ENCODE measurements at places on chromosomes 3 and 15.

GRCh38 chr3:29186131-29186599 lies 94.7 kb upstream of the RBMS3 start:
- DNase-seq = no peak

DNA sequence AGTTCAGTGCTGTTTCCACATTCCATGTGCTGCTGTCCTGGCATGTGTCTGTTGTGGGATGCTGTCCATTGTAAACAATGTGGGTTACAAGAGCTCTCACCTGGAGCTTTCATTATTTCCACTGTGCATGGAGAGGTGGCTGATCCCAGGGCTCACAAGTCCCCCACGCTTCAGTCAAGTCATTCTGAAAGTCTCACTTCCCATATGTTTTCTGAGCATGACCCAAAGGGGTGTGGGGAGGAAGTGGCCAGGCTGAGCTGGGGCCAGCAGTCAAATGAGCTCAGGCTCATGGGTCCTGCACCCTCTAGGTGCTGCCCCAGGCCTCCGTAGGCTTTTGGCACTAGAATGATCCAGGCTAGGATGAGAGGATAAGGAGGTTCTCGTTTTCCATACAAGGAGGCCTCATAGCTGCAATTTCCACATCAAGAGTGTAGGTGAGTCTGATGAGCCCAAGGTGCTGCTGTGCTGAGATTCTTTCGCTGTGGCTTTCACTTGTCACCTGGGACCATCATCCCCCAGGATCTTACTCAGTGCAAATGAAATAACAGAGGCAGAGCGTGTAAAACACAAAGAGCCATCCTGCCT lies 22.0 kb downstream of the STARD5 start:
- no peak for DNase-seq

DNA sequence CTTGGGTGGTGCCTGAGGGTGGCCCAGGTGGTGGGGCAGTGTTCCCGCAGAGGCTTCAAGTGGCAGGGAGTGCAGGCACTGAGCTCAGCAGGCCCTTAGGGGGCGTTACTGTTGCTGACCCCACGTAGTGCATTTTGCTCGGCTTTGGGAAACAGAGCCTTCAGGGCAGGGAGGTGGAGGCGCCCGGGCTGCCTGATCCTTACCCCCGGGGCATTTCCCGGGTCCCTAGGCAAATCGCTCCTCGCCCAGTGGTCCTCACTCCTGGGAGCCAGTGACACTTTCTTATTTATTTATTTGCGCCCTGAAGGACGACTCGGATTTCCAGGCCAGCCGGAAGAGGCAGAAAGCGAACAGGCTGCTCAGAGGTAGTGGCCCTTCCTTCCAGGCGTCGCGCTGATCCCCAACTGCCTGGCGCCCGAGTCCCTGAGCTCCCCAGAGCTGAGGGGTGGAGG lies 10.1 kb upstream of the FOXB1 start:
- DNase-seq = peak; percentile 48

- no peak for DNase-seq
Observed at GRCh38 chr3:63984391-63984790, 38.9 kb downstream of the PSMD6 start.

DNA sequence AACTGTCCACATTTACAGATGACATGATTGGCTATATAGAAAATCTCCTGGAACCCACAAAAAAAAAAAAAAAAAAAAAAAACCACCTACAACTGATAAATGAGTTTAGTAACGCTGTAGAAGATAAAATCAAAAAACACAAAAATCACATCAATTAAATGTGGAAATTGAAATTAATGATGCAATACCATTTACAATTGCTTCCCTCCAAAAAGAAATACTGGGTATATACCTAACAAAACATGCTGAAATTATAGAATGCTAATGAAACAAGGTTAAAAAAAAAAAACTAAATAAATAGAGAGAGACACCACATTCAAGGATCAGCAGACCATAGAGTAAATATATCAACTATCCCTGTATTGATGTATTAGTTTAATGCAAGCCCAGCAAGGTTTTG lies 215.7 kb downstream of the ULK4 start:
- no peak for DNase-seq

- no peak for DNase-seq
Observed at GRCh38 chr3:18988614-18989229, 159.6 kb upstream of the KCNH8 start.

GRCh38 chr3:151268267-151269235 lies 9.8 kb downstream of the P2RY14 start:
- DNase-seq = no peak

GRCh38 chr3:21505711-21506460 lies 245.1 kb downstream of the ZNF385D start:
- DNase-seq = no peak

DNA sequence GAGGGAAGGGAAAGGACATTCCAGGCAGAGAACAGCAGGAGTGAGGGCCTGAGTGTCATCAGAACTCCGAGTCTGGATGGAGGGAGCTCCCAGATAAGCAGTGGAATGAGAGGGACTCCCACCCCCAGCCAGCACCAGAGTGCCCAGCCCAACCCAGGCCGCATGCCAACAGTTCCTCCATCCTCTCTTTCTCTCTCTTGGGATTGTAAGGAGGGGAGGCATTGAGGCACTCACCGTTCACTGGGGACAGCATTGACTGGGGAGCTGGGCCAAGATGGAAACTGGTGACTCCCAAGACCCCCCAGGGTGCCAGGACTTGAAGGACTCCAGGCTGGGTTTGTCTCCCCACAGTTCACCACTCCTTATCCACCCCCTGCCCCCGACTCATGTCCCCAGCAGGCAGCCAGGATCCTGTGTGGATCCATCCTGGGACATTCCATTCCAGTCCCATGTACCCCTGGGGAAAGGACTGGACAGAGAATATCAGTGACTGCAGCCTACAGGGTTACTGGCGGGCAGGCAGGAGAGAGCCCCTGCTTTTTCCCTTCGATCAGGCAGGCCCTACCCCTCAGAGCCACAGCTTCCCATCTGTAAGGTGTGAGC lies 15.7 kb downstream of the PTH1R start:
- DNase-seq = no peak

DNA sequence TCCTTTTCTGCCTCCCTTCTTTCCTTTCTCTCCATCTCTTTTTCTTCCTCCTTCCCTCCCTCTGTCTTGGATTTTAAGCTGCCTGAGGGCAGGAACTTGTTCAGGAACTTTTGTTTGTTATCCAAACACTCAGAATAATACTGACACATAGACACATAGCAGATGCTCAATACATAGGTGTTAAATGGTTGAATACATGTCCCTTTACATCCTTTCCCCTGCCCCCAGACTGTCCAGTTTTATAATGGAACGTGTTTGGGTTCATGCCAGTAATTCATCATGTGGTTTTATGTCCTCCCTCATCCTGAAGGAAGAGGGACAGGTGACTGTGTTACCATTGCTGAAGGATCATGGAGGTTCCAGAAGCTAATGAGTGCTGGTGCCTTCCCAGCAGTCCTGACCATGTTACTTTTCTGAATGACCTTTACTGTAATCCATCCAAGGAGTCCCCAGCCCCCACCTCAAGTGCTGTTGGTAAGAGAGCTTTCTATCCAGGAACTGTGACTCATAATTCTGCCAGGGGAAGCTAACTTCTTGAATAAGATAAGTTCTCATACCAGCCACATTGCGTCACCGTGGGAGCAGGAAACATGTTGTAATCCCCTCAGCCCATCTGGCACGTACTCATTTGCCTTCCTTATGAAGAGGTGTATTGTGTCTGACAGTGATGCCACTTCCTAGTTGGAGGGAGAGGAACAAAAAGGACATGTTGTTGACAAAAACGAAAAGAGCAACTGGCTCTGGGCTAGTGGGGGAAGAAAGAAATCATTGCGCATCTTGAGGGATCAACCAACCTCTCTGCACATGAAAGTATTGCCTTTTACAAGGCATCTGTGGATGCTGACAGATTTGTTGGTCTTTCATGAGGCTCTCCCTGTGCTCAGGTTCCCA lies 52.4 kb downstream of the IL1RAP start:
- DNase-seq = no peak

DNA sequence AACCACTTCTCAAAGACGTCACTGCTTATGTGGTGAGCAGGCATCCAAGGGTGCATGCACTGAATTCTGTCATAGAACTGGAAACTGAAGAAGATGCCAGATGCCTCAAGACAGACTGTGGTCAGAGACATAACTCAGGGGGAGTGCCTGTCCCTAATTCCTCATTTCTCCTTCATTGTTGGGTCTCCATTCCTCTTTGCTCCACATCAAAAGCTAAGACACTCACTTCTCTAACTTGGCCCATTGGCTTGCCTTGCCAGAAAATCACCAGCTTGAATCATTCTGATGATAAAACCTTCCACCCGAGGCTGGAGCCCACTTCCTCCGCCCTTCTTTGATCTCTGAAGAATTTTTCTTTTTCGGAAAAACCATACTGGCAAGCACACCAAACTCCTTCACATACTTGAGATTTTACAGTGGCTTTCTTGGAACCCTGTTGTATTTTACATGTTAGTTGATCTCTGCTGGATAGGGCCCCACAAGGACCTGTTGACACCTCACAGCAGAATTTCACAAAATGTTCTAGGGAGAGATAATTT lies 69.9 kb downstream of the COL8A1 start:
- DNase-seq = no peak

DNA sequence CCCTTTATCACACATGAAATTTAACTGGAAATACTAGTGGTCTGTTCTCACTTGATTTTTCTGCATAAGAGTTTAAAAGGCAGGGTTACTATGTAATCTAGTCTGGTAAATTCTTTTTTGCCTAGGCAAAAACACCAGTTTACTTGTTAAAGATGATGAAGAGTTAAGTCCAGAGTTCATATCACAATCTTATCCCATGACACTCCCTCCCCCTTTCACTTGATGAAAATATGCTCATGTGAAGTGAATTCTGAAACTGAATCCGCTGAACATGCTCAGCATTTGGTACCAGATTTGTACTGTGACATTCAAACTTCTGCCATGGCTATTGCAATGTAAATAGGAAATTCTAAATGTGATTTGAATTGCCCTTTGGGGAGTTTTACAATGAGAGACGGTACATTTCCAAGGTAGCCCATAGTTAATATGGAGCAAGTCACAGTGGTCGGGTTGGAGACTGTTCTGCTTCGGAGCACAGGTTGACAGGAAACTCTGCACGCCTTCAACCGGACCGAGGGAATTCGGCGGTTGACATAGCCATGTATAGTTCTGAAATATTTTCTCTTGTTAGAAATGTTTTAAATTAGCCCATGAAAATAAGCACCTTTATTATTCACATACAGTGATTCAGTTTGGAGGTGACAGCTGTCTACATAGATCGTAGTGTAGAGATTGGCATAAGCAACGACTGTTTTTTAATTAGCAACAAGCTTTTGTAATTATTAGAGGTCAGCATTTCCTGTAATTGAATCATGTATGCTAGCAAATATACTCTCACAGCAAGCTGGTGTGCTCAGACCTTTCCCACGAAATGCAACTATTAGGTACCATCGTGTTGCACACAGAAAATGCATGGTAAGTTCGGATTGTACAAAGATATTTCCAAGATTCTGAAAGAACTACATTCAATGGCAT lies 768.6 kb upstream of the GOLIM4 start:
- no peak for DNase-seq

DNA sequence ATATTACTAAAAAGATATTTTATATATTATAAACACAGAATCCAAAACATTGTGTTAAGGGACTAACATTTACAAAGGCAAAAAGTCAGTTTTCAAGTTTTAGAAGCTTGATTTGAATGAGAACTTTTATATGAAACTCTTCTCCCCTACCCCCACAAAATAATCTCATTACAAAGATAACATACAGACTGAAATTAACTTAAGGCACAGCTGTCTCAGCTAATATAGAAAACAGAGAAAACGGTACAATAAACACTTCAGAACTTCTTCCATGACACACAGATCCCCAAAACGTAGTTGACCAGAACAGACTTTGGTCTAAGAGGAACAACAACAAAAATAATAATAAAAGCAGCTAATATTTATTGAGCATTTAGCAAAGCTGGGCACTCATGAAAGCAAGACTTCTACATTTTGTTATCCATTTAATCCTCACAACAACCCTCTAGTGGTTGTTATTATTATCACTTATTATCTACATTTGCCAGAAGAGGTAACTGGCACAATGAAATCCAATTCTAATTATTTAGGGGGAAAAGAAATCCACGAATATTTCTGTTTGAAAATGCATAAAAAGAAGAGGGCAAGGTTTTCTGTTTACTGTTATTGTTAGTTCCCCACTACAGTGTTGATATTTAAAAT lies 68.1 kb downstream of the PFN2 start:
- no peak for DNase-seq

DNA sequence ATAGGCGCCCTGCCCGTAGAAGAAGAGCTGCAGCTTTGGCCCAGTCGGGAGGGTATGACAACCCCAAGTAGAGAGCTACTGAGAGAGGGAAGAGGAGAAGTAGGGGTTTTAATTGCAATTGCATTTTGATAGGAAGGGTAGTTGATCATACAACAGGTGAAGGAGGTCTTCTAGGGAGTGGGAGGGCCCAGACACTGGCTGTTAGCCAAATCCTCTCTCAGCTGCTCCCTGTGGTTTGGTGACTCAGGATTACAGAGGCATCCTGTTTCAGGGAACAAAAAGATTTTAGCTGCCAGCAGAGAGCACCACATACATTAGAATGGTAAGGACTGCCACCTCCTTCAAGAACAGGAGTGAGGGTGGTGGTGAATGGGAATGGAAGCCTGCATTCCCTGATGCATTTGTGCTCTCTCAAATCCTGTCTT lies 408.9 kb upstream of the THBS1 start:
- DNase-seq = peak; percentile 20

DNA sequence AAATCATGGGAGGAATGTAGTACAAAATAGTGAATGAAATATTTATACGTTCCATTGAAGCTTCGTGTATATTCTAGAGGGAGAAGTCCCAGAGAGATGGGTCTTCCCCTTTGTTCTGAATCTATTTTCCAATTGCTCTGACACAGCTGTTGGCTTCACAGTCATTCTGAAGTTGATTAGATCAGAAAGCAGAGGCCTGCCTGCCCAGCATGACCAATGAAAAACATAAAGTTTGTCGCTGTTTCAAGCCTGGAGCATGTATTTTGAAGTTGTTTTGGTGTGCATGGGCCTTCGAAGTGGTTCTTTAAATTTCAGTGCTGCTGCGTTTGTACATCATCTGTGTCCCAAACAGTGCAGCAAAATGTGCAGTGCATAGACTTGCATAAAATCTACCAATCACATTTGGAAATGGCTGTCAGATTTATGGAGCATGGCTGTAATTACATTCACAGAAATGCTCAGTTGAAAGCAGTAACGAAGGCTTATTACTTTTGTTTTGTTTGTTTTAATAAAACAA lies 31.0 kb upstream of the RBMS3 start:
- DNase-seq = no peak

DNA sequence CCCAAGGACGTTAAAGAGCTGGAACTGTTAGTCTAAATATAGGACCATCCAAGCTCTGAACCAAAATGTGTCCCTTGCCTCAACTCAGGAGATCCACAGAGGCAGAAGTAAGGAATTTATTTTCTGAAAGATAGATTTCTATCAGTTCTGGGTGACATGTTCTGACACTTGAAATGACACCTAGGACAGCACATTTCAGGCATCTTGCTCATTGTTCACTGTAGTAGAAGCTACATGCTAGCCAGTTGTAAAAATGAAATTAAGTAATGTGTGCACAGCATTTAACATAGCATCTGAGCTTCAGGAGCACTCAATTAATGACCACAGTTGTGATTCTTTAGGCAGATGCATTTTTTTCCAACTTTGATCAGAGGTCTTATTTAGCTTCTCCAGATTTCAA lies 567 bp downstream of the CCR2 start:
- DNase-seq = no peak

GRCh38 chr3:15558581-15558980 lies 37.1 kb upstream of the COLQ start:
- no peak for DNase-seq

GRCh38 chr3:149291178-149291577 lies 42.3 kb downstream of the TM4SF18 start:
- DNase-seq = no peak

GRCh38 chr15:100711516-100712021 lies 109.2 kb downstream of the ASB7 start:
- DNase-seq = no peak
